ENCODE measurements at places on chromosomes 16 and 17. TPM values are rescaled to one million over a fixed set of nuclear protein-coding genes. Genes with fewer than 3 reads are reported as not detected.

DNA sequence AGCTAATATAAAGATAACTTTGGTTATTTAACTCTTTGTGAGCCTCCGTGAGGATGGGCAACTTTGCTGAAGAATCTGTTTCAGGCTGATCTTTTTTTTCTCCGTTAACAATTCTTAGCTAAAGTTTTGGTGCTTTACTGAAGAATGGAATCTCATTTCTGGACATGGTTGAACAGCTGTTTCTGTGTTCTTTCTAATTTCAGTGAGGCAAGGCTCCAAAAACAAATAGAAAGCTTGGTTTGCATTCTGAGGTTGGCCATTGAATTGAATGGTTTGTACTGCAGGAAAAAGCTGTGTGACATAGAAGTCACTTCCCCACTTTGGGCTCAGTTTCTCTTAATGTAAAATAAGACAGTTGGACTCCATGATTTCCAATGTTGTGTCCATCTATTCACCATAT lies 22.3 kb upstream of the HLF start:
- no peak for DNase-seq

DNA sequence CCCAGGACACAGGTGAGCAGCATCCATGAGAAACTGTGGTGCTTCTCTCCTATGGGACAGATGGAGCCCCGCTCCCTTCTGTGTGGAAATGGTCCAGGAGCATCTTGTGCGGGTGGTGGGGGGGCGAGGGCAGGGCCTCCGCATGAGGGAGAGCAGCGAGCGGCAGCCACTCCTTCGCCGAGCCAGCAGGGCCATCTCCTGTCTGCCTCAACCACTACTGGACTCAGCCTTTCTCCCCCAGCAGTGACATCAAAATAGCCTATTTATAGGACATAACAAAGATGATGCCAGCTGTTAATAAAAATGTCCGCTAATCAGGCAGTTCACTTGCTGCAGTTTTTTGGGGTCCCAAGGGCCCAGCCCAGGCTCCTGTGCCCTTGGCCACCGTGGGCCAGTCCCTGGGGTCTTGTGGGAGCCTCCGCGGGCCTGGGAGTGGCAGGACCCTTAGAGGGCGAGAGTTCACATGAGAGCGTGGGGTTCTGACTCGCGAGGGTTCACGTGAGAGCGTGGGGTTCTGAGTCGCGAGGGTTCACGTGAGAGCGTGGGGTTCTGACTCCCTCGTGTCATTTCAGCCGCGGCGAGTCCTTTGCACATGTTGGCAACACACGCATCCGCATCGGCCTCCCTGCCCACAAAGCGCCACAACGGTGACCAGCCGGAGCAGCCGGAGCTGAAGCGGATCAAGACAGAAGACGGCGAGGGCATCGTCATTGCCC lies 47.4 kb downstream of the WDR45B start:
- DNase-seq: no peak

- DNase-seq: peak; percentile 68
These were observed 1.6 kb upstream of the LDAF1 start for GRCh38 chr16:21156767-21157467.

- no peak for DNase-seq
These were observed 15.0 kb upstream of the SALL1 start for GRCh38 chr16:51166091-51166490.

The KCNH4 gene
- 0.07 TPM for total RNA-seq

DNA sequence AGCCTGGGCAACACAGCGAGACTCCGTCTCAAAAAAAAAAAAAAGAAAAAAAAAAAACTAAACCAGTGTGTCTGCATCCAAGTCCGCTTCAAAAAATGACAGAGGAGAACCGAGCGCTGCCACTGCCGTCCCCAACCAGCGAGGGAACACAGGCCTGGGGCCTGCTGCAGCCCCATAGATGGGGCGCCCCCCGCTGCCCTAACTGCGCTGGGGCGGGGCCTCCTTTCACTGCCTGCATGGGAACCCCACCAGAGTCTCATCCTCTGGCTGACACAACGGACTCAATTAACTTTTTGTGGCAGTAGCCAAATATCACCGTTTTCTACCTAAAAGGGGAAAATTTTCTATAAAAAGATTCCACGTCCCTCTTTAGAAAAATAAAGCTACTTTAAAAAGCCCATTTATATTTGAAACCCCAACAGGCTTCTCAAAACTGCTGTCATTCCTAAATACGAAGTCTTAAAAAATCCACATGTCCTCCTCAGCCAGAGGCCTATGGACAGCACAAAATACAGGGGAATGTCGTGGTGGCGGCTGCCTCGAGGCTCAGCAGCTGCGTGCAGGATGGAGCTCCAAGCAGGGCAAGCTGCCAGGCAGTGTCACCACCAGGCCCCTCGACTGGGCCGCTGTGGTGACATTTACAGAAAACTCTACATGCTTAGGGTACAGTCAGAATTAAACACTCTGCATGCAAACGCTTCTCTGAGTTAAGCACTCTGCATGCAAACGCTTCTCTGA lies 30.3 kb downstream of the KLHDC4 start:
- DNase-seq: no peak

DNA sequence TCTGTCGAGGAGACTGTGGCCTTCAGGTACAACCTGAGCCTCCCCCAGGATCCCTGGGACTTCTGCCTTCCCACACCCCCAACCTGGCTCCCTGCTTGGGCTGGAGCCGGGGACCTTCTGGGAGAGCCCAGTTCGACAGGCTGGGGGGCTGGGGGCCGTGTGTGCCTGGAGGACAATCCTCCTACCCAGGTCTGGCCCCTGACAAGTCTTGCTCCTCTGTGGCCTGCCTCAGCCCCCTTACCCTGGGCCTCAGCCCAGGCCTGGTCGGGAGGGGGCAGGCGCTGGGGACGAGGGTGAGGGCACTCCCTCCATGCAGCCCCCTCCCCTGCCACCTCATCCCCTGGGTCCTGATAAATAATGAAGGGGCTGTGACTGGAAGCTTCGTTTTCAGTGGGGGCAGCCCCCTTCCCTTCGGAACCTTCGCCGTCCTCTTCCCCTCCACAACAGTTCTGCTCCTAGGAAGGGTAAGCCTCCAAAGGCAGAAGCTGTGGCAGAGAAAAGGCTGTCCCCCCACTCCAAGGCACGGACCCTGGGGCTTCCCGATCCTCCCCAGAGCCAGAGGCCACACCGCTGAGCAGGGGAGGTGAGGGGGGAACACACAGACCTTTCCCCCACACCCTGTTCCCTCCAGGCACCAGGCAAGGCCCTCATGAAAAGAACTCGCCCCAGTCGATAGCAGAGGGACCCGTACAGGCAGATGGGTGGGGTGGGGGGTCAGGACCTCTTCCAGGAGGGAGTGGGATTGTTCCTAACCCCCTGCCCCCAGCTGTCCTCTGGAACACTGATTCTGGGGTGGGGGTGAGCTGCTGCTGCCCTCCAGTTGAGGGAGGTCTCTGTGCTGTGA lies 5.0 kb upstream of the BAHCC1 start:
- DNase-seq: no peak

The SLC12A4 gene
- 8.7 TPM for total RNA-seq

The HOXB3 gene
- 17.4 TPM for total RNA-seq

The ZPBP2 gene
- not detected for total RNA-seq

DNA sequence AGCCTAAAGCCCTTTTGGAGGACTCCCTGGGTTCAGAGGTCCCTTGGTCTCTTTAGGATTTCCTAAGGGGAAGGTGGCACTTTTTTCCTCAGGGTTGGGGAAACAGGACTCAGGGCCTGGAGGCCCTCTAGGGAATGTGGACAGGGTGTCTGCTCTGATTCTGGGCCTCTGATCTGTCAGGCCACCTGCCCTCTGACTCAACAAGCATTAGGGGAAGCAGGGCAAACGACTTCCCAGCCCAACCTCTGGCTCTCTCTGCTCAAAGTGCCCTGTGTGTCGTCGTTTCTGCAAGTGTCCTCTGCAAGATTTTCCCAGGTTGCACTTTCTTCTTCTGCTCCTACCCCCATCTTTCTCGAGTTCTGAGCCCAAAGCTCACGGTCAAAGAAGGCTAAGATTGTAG lies 6.6 kb upstream of the IGFBP4 start:
- no peak for DNase-seq

The CLEC19A gene
- not detected for total RNA-seq

The BICDL2 gene
- 83.9 TPM for total RNA-seq

- no peak for DNase-seq
These were observed 5.7 kb upstream of the MPRIP start for GRCh38 chr17:17036524-17036998.

The ASPA gene
- total RNA-seq: 0.59 TPM

GRCh38 chr16:56245197-56245596 lies 53.9 kb downstream of the GNAO1 start:
- no peak for DNase-seq

The KRT222 gene
- 0.69 TPM for total RNA-seq

GRCh38 chr16:46923513-46924295 lies 39.5 kb downstream of the GPT2 start:
- no peak for DNase-seq

GRCh38 chr17:68954146-68954896 lies 871 bp downstream of the ABCA8 start:
- DNase-seq: no peak

GRCh38 chr17:48626245-48627117 lies at the start of gene HOXB9:
Gene HOXB9 (minus strand): TSS chr17:48626358. CDS start chr17:48626269, 89 bp downstream.
- DNase-seq: peak; percentile 77

GRCh38 chr17:15303851-15304250 lies 37.5 kb downstream of the TEKT3 start:
- DNase-seq: no peak

GRCh38 chr16:84545114-84545737 lies 40.8 kb upstream of the MEAK7 start:
- DNase-seq: no peak

The KRTAP4-6 gene
- total RNA-seq: not detected

DNA sequence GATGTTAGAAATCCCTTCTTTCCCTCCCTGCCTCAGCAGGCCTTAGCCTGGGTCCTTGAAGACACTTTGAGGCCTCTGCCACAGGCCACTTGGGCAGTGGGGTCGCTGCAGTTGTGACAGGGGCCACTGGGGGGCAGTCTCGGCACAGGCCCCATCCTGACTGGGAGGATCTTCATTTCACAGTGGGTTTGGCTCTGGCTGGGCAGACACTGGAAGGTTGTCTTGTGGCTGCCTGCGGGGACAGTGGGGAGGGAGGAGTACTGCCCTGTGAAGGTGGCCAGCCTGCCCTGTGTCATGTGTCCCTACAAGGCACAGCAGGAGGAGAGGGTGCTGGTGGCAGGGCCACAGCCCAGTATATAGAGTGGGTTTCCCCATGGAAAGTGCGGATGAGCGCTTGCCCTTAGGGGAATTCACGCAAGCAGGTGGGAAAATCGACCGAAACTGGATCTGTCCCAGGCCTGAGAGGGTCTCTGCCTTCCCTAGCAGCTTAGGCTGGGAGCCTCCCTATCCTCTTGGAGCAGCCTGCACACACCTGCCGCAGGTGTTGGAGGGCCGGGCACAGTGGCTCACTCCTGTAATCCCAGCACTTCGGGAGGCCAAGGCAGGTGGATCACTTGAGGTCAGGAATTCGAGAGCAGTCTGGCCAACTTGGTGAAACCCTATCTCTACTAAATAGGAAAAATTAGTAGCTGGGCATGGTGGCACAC lies 28.8 kb downstream of the GINS2 start:
- DNase-seq: peak; percentile 67

The CFDP1 gene
- total RNA-seq: 75.8 TPM

GRCh38 chr16:65024767-65025178 lies 97.1 kb downstream of the CDH11 start:
- no peak for DNase-seq

The TPPP3 gene
- 3.7 TPM for total RNA-seq

The LRRC37A gene
- total RNA-seq: 0.85 TPM

DNA sequence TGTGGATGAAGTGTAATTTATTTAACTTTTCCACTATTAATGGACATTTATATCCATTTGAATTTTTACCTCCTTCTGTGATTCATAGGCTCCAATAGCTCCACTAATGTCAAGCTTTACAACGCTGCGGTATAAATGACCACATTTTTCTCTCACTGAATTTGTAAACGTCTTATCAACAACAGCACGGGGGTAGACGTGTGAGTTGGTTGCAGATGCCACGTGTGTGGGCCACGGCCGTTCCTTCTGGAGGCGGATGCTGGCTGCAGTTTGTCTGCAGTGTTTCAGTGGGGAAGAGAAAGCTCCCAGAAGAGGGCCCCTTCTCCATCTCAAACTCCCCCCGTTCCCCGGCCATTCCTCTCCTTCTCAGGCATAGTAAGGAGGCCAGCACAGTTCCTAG lies 68.2 kb upstream of the XYLT1 start:
- DNase-seq: no peak

DNA sequence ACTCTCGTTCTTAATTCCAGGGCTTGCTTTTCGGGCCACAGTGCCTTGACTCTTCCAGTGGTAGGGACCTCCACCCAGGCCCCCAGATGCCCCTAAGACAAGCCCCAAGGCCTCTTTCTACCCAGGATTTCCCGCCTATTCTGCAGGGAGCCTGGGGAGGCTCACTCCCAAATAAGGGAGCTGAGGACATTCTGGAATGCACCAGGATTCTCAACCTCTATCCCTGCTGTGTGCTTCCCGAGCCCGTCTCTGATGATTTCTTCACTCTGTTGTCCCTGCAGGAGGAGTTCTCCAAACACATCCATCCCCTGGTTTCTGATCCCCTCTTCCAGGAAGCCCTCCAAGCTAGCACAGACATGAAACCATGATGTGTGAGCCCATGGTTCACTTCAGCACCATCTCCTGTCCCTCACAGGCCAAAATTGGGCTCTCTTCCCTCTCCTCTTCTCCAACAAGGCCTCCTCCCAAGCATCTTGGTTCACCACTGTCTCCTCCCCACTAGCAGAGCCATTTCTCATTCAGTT lies 255.9 kb downstream of the KATNIP start:
- no peak for DNase-seq

DNA sequence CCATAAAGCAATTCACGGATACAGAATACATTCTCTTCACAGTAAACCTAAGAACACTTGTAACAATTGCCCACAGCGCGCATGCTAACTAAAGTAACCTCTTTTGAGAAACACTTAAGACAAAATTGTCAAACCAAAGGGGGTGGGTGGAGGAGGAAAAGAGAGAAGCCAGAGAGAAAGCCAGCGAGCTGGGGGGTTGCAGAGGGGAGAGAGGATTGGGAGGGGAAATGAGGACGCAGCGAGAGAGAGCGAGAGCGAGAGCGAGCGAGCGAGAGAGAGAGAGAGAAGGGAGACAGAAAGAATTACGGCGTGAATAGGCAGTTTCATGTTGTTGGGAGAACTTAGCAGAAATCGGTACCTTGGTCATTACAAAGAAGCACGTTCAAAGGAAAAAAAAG lies 1.6 kb upstream of the HOXB7 start:
- no peak for DNase-seq

DNA sequence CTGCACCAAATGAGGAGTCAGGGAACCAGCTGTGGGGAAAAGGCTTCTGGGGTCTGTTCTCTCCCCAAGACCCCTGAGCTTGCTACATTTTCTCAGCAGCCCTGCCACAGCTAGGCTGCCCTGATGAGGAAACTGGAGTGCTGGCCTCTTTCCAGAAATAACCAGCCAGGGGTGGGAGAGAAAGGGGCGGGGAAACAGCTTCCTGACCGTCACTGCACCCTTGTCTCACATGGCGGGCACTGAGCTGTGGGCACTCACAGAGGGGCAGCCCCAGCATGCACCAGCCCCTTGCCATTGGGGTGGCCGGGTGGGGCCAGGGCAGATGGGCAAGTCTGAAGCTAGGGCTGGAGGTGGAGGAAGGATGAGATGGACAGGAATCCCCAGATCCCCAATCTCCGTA lies 2.9 kb downstream of the SRL start:
- no peak for DNase-seq

GRCh38 chr17:13490906-13491482 lies 110.7 kb downstream of the HS3ST3A1 start:
- DNase-seq: no peak

The DBF4B gene
- 5.6 TPM for total RNA-seq
